HS-5 (cell line): ENCODE measurements at places on chromosomes 4 and X.

DNA sequence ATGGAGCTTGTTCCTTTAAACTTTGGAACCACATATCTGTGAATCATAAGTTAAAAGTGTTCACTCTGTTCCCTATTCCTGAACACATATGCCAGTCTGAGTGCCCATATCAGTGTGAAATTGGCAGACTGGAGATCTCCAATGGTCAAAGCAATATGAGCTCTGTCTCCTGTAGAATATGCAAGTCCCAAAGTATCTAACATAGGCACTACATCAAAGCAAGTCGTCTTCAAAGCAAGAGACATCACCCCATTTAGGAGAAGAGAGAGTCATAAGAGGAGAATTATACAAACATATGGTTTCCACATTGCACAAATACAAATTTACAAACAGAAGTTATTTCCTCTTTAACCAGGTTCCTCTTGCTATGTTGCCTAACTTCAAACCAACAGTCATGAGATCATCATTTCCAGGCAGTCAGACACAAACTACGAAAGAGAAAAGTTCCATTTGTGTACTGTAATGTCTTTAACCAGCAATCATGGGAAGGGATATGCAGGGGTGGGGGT lies 9.9 kb upstream of the GK start:
- DNase-seq = no peak

DNA sequence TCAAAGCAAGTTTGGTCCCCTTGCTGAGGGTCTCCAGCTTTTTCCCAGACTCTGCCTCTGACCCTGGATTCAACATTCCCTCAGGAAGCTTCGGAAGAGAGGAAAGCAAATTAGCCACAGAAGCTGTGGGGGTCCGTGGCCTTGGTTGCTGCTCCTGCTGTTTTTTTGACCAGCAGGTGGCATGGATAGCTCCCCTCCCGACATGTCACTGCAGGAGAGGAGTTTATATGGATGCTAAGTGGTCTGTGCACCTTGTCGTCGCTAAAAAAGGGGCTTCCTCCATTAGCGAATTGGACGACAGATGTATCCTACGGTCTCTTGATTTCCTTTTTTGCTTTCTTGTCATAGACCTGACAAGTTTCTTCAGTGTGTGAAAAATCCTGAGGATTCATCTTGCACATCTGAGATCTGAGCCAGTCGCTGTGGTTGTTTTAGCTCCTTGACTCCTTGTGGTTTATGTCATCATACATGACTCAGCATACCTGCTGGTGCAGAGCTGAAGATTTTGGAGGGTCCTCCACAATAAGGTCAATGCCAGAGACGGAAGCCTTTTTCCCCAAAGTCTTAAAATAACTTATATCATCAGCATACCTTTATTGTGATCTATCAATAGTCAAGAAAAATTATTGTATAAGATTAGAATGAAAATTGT lies 70.2 kb downstream of the CD38 start:
- no peak for DNase-seq

DNA sequence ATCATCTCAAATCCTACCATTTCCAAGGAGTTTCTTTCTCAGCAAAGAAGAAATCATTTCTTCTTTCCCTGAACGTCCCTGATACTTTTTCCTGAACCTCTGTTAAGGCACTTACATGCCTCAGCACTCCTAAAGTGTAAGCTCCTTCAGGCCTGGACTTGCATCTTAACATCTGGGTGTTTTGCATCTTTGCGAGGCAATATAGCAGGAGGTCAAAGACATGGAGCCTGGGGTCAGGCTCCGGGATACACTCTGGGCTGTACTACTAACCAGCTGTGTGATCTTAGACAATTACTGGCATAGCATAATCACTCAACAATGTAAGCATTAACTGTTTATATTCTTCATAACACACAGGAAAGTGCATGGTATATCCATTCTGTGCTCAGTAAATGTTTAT lies 275.5 kb upstream of the BOD1L1 start:
- DNase-seq = no peak

GRCh38 chr4:173526724-173527102 lies 3.3 kb downstream of the HAND2 start:
- DNase-seq = no peak

GRCh38 chr4:31054295-31054694 lies 334.1 kb downstream of the PCDH7 start:
- DNase-seq = no peak

- no peak for DNase-seq
Measured at GRCh38 chr4:2423066-2423465, 4.3 kb downstream of the CFAP99 start.

DNA sequence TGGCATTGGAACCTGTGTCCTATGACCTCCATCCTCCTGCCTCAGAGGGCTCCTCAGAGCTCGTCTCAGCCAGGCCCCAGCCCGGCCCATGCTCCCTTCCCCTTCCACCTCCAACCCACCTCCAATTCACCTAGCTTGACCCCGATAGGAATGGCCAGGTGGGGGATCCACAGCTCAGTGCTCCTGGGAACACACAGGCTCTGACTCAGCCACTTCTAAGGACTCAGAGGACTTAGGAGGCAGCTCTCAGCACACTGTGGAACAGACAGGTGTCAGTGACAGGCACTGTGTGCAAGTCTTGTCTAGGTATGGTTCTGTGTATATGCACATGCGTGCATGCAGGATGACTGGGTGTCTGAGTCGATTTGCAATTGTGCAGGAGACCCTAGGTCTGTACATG lies 44.8 kb downstream of the PJA1 start:
- DNase-seq = no peak

DNA sequence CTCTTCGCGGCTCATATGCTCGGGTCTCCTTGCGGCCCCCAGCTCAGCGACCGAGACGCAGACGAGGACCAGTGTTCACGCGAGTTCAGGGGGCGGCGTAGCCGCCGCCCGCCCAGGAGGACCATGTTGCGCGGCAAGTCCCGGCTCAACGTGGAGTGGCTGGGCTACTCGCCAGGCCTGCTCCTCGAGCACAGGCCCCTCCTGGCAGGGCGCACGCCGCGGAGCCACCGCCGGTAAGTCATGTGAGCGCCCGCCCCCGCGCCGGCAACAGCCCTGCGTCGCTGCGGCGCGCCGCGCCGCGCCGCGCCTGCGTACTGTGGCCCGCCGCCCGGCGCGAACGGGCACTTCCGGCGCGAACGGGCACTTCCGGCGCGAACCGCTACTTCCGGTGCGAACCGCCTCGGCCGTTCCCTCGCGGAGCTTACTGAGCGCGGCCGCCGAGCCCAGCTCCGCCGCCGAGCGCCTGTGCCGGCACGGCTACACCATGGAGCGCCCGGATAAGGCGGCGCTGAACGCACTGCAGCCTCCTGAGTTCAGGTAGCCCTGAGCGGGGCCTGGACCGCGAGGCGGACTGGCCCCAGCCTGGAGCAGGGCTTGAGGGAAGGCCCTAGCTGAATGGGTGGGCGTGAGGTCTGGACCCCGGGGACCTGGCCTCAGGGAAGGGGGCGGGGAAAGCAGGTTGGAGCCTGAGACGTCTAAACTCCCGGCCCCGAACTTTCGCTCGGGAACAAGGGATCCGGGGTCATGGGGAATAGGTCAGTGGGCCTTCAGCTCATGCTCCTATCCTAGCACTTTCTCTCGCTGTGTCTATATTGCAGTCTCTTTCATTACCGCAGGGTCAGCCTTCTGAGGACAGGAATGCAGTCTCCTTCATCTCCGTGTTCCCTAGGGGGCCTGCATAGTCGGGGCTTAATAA lies at the start of gene VMA21:
Gene VMA21 (plus strand): TSS at position 382 of the 916 bp plus-strand sequence. CDS start 103 bp downstream, at position 485.
- peak; percentile 31 for DNase-seq

DNA sequence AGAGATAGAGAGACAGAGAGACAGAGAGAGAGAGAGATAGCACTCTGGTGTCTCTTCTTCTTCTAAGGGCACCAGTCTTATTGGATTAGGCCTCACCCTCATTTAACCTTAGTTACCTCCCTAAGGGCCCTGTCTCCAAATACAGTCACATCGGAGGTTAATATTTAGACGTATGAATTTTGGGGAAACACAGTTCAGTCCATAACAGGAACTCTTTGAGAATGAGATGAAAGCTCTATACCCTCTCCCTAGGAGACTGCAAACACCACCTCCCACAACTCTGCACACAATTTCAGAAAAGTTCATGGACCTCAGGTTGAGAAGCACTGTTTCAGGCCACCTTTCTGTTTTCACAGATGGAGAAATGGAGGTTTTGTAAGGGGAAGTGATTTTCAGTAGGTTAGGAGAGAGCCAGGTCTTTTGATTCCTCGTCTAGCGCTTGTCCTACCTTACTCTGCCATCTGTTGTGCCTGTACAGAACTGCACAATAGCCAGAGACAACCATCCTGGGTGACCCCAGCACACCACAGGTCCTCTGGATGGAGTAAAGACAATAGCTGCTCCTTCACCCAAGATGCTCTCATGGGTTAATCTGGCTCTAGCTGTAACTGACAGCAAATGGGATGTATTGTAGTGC lies 16.9 kb upstream of the LOC101059915 start:
- no peak for DNase-seq

GRCh38 chrX:70505451-70505841 lies 60.8 kb downstream of the DLG3 start:
- DNase-seq = no peak

- DNase-seq = peak; percentile 28
Measured at GRCh38 chr4:184838249-184839074, 12.7 kb upstream of the ACSL1 start.

GRCh38 chrX:36957425-36958328 lies 50.5 kb upstream of the FAM47C start:
- DNase-seq = no peak

DNA sequence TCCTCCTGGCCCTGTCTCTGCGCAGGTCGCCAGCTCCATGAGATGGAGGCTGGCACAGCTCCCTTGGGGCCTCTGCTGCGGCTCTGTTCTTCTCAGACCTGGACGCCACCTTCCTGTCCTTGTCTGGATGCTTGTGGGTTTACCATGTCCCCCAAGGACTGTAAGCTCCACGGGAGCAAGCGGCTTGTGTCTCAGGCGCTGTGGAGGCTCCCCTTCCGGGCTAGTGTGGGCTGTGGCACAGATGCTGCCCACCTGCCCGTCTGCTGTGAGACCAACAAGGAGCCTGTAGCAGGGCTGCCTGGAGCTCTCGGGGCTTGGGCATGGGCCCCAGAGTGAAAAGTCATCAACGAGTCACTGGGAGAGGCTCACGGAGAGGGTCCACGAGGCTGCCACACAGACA lies 25.2 kb downstream of the NAT8L start:
- DNase-seq = no peak

DNA sequence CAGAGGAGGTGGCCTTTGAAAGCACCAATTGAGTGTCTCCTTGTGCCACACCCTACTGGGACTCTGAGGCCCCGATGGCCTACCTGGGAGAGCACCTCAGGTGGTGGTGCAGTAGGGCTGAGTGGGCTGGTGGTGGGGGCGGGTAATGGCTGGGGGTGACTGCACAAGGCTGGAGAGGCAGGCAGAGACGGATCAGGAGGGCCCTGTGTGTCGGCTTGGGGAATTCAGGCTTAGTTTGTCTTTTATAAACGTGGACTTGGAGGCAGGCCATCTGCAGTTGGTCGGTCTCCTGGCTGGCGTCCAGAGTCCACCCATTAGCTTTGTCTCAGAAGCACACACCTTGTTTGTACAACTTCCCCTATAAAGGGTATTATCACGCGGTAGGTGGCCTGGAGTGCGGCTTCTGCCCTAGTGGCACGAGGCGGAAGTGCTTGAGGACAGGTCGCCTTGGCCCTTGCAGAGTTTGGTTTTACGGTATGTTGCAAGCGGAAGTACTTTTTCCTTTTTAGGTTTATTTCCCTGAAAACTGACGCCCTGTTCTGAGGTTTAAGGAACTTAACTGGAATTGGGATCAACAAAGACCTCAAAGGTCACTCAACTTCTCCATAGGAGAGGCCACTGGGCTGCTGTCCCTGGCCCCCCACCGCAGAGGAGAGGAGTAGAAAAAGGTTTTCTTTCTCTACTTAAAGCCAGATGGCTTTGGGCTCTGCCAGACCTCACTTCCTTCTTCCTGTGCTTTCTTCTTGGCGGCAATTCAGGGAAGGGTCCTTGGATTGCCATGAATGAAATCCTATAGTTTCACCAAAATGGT lies 8.0 kb downstream of the TBC1D14 start:
- DNase-seq = no peak

- DNase-seq = no peak
Measured at GRCh38 chr4:145348291-145348690, 133.4 kb upstream of the SMAD1 start.

GRCh38 chrX:92209936-92210335 lies 430.8 kb downstream of the PCDH11X start:
- DNase-seq = no peak

DNA sequence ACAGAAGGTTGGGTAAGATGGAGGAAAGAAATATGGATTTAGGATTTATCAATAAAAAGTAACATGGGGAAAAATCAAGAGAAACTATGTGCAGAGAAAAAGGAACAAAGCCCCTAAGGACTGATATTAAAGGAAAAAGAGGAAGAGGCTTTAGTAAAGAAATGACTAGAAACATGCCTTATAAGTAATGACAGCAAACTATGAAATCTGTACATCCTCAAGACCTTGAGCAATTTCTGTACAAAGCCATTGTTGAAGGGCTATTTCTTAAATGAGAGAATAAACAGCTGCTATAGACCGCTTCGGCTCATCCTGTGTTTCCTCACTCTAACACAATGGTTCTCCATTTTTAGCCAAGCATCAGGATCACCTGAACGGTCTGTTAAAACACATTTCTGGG lies 180.3 kb upstream of the ATOH1 start:
- no peak for DNase-seq

DNA sequence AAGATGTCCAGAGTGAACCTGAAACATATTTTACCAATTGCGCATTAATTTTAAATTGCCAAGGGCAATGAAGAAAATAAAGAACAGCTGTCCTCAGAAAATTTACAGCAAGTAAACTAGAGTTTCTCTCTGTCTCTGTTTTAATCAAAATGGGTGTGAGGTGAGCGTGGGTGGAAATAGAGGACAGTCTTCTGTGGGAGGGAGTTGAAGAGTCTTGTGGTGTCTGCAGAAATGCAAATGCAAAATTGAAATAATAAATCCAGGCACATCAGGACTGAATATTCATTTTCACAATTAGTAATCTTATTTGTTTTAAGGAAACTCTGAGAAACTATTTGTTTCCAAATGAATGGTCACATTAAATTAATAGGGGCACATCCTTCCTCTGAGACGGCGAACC lies 192.0 kb downstream of the ARHGAP10 start:
- DNase-seq = no peak

- DNase-seq = no peak
Measured at GRCh38 chr4:125388613-125389012, 73.9 kb downstream of the FAT4 start.

- no peak for DNase-seq
Measured at GRCh38 chr4:79958466-79959264, 114.4 kb downstream of the ANTXR2 start.
